ENCODE measurements at places on chromosomes 12 and 14.

- no peak for DNase-seq
These were observed 44.4 kb downstream of the PLEKHD1 start for GRCh38 chr14:69528930-69529329.

DNA sequence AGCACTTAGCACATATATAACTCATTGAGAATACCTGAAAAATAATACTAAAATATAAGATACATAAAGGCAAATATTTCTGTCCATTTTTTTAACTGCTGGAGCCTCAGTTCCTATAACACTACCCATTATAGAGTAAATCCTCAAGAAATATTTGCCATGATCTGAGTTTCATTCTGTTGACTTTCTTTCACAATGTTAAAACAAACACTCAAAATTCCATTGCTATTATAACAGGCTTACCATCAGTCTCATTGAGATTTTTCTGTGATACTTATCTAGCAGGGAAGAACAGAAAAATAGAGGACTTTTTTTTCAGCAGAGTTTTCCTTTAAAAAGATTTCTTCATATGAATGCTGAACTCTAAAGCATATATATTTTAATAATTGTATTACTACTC is 24.5 kb downstream of the LMO3 start:
- no peak for DNase-seq

- DNase-seq, result no peak
These were observed 60.4 kb upstream of the MANSC4 start for GRCh38 chr12:27840229-27840999.

- DNase-seq, result no peak
These were observed 87.6 kb downstream of the PPP2R5C start for GRCh38 chr14:101849125-101849524.

- DNase-seq, result no peak
These were observed 6.1 kb downstream of the RAPGEF3 start for GRCh38 chr12:47752552-47752951.

DNA sequence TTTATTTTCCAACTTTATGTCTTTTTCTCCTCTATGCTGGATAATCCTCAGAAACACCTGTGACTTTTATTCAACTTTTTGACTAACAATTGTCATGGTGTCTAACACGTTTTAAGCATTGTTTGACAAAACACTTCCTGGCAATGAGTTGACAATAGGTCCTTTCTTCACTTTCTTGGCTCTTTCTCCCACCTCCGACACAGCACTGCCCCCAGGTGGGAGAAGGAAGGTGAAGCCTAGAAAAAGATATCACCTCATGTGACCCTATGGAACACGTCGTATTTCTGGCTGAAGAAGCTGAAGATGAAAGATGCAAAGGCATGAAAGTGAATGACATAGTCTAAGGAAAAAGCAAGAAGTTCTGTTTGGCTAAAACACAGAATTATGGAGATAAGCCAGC is 430.0 kb downstream of the ETNK1 start:
- no peak for DNase-seq

Data from T-helper 22 cell (primary cell).